ENCODE measurements at places on chromosomes 2 and 18.

GRCh38 chr2:231709981-231710798, 1.9 kb downstream of the PTMA start:
- peak; percentile 97 for DNase-seq

- DNase-seq: no peak
These were observed 133.4 kb downstream of the PLCL1 start for GRCh38 chr2:197937814-197938213.

GRCh38 chr2:226943862-226944620, 108.2 kb downstream of the RHBDD1 start:
- DNase-seq: no peak

- DNase-seq: no peak
These were observed 387.3 kb downstream of the STK39 start for GRCh38 chr2:167860082-167860481.

GRCh38 chr2:130810490-130810889, 26.2 kb upstream of the ARHGEF4 start:
- no peak for DNase-seq

- DNase-seq: no peak
These were observed 32.4 kb downstream of the ORC2 start for GRCh38 chr2:200930947-200931626.

- no peak for DNase-seq
These were observed 196.0 kb downstream of the PAX3 start for GRCh38 chr2:222102575-222103349.

DNA sequence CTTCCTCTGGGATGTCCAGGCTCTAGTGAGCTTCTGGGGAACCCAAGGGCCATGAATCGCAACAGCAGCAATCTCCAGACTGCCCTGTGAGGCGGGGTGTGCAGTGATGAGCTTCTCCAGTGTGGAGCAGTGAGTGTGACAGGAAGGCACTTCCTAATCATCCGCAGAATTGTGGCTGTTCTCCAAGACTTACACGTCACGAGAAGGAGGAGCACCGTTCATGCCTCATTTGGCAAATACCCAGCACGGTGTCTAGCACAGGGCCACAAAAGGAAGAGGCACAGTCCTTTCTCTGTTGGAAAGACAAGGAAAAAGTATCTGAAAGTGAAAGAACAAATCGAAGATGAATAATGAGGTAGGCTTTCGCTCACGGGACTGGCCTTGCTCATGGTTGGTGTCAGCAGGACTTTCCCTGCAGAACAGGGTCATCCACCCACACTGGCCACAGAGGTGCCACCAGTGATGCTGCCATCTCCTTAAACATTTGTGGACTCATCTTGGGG, 125.1 kb upstream of the HAAO start:
- no peak for DNase-seq

DNA sequence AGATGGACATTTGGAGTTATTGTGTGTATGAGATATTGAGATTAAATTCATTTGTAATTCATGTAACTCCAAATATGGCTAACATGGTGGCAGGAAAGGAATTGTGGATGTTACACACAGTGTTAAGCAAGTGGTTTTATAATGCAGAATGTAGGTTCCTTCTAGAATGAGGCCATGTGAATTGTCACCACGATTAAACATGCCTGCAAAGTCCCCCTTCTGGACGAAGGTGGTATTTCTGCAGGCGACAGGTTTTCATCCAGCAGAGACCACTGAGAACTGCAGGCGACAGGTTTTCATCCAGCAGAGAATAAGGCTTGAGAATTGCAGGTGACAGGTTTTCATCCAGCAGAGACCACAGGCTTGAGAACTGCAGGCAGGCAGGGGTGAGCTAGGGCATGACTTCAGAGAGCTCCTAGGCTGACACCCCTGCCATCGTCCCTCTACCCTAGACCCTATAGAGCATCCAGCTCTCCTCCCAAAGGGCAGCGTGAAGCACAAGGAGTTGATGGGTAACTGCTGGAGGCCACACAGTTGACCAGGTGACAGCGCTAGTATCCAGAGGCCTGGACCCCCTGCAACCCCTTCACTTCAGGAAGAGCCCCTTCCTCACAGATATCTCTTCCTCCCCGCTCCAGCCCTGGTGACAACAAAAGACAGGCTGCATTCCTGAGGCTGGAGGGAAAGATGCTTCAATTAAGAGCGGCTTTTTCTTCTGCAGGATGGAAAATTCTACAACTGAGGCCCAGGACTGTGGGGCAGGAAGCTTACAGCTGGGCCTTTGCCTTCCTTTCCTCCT, 175.8 kb downstream of the LOXHD1 start:
- no peak for DNase-seq

GRCh38 chr2:203549406-203549805, 14.3 kb upstream of the RAPH1 start:
- no peak for DNase-seq

DNA sequence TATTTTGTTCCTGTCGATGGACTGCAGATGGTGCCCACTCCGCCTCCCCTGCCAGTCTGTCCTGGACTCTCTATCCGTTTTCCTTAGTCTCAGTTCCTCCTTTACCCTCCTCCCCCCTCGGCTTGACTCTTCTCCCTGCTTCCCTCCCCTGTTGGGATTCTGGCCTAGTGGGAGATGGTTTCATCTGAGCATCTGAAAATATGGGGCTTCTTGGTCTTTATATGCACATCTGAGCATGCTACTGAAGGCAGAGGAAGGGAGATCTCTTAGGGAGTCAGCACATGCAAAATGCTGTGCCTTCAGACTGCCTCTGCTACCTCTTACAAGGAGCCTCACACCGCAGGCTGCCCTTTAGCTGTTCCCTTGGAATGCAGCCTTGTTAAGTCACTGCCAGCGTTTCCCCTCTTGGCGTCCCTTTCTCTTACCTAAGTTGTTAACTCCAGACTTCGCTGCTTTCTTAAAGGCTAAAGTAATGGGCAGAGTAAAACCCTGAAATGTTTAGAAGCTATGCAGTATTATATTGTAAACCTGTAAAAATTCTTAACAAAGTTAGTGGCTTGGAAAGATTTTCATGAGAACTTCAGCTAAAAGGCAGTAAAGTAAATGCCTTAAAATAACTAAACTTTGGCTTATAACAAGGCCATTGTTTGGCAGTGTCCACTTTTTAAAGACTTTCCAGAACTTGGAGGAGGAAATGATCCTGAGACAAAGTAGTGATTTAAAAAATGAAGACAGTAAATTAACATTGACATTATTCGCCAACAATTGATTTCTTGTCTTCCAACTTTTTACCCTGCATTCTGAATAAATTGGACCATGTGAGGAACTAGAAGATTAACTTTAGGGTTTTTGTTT, 49.8 kb downstream of the LDLRAD4 start:
- no peak for DNase-seq

DNA sequence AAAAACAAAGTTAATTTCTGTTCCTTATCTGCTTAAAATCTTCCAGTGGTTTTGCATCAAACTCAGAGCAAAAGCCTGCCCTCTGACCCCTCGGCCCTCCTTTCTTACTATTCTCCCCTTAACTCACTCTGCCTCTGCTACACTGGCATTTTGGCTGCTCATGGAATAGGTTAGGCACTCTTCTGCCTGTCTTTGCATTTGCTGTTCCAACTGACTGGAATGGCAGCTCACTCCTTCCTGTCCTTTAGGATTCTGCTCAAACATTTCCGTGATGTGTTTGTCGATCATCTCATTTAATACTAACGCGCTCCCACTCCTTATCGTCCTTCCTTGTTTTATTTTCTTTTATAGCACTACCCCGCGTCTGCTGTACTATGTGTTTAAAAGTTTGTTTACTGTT, 815 bp downstream of the CEBPZ start:
- DNase-seq: no peak

DNA sequence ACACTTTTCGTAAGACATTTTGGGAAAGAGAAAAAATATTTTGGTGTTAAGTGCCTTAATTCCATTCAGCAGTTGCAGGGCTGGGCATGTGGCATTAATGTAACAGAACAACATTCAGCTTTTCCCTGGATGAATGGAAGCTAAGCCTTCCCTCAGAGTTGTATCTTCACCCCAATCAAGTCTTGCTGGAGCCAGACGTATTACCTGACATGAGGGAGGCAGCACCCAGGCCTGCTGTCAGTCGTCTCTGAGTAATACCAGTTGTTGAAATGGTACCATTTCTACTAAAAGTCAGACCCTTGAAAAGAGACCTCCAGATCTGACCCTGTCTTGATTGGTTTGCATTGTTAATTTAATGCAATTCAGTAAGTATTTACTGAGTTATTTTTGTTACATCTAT, 57.5 kb downstream of the MALT1 start:
- DNase-seq: no peak

GRCh38 chr2:239355724-239356123, 45.1 kb downstream of the HDAC4 start:
- no peak for DNase-seq

- no peak for DNase-seq
These were observed 31.3 kb downstream of the LANCL1 start for GRCh38 chr2:210445116-210445707.

DNA sequence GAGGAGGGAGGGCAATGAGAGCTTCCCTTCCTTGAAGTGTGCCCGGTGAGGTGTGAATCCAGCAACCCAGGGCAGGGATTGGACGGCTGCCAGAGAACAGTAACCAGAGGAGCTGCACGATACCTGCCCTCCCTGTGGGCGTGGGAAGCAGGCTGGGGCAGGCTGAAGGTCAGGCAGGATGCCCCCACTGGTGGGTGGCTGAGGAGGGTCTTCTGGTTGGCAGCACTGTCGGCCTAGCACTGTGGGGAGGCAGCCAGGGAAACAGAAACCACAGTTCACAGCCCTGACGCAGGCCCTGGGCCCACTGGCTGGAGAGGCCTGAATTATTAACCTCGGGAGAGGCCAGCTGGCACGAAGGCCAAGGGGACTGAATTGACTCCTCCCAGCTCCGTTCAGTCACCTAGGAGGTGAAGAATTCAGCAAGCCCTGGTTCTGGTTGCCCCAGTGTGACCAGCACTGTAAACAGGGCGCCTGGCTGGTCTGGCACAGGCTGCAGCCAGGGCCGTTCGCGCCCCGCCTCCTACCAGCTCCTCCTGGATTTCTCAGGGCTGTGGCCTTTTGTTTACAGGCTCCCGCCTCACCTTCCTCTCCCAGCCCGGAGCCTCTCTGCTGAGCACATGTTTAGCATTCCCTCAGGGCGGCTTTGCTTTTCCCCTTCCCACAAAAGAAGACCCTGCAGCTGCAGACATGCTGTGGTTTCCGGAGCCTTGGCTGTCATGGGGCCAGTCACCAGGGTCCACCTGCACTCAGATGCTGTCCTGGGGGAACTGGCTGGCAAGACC, 97.8 kb downstream of the B3GNT2 start:
- no peak for DNase-seq

GRCh38 chr18:78041218-78041617, 791.6 kb downstream of the GALR1 start:
- DNase-seq: no peak

- DNase-seq: no peak
These were observed 98.1 kb downstream of the ZEB2 start for GRCh38 chr2:144421606-144422510.

DNA sequence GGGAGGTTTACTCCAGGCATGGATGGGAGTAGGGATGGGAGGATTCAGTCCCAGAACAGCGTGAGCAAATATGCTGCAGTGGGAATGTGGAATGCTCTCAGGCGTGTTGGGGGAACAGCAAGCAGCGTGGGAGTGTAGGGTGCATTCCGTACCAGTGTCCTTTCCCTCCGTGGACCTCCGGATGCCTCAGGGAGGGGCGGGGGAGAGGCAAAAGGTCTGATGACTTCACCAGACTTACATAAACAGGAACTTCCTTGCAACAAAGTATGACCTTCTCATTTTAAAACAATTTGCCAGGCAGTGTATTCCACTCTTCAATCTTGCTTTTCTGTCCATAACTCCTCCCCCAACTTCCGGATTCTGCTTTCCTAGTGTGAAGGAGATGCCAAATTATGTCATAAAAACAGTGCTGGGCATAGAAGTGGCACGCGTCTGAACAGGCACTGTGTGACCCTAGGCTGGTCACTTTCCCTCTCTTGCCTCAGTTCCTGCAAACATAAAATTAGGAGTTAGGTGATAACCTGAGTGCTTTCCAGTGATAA, 36.9 kb downstream of the RPL37A start:
- no peak for DNase-seq

DNA sequence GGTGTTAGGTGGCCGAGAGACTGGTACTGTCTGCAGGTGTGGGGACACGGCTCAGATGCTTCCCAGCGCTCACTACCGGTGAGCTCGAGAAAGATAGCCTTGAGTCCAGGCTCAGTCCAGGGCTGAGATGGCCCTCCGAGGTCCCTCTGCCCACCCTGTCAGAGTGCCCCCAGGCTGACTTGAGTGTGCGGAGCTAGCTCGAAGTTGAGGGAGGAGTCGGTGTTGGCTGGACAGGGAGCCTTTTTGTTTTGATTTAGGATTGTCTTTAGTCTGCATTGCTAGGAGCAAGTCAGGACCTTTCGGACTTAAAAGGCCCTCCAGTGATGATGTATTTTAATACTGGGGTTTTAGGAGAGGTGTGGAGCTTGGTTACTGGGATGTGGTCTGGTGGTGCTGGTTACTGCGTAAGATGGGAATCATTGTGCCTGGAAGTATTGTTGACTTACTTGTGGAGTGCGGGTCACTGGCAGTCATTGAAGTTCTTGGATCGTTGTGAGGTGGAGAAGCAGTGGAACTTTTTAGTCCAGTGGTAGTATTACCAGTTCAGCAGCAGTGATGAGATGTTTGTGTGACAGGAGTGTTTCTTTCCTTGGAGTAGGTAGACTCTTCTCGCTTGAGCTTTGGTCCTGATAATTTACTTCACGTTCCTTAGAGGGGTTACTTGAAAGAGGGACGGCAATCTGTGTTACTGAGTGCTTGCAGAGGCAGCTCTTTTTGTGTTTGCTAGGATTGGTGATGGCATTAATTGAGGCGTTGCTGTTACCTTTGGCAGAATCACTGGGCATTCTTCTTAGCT, 633 bp downstream of the KIAA1328 start:
- DNase-seq: no peak

GRCh38 chr2:240791821-240792628, 28.0 kb downstream of the KIF1A start:
- no peak for DNase-seq

DNA sequence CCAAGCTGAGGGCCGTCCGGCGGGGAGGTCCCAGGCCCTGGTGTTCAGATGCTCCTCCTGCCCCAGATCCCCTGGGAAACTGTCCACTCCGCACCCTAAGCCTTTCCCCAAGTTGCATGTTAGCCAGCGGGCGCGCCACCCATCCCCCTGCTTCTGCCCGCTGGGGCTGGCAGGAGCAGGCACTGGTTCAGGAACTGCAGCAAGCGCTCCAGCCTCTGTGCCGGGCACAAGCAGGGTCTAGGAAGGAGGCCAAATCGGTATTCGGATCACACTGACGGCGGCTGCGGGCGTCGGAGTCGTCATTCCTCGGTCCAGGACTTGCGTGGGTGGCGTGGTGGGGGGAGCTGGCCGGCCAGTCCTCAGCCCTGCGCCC, 53.7 kb downstream of the FAM168B start:
- DNase-seq: no peak

GRCh38 chr2:15047184-15047583, 414.7 kb downstream of the LRATD1 start:
- no peak for DNase-seq

DNA sequence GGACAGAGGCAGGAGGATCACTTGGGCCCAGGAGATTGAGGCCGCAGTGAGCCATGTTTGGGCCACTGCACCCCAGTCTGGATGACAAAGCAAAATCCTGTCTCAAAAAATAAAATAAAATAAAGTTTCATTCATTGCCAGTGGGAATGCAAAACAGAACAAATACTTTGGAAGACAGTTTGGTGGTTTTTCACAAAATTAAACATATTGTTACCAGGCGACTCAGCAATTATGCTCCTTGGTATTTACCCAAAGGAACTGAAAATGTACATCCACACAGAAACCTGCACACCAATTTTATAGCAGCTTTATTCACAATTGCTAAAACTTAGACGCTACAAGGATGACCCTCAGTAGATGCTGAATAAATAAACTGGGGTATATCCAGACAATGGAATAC, 35.8 kb downstream of the FOSL2 start:
- no peak for DNase-seq
